ENCODE measurements at places on chromosomes 3 and 15.

- DNase-seq = no peak
These were observed 48.4 kb downstream of the DAPK2 start for GRCh38 chr15:63997715-63998442.

GRCh38 chr15:29859973-29860715, 37.9 kb upstream of the TJP1 start:
- DNase-seq = no peak

- DNase-seq = no peak
These were observed 57.3 kb upstream of the OSTN start for GRCh38 chr3:191141728-191142127.

GRCh38 chr3:27533718-27534573, 49.8 kb upstream of the SLC4A7 start:
- no peak for DNase-seq

DNA sequence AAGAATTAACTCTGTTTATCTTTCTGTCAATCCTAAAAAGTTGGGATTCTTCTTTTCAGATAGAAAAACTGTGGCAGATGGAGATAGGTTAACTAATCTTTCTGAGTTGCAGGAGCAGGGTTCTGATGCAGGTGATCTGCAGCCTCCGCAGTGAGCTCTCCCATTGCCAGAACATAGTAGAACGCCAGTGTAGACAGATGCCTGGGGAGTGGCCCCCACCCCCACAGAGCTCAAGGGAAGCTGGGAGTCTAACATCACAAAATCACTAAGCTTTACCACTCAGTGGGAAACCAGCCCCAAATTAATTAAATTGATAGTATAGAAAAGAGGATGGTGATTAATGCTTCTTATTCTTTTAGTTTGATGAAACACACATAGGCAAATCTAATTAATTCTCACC, 295.0 kb upstream of the ATP10A start:
- no peak for DNase-seq

GRCh38 chr15:92277776-92278175, 115.9 kb upstream of the ST8SIA2 start:
- DNase-seq = no peak

GRCh38 chr3:188154809-188155574, 1.0 kb downstream of the LPP start:
- no peak for DNase-seq

DNA sequence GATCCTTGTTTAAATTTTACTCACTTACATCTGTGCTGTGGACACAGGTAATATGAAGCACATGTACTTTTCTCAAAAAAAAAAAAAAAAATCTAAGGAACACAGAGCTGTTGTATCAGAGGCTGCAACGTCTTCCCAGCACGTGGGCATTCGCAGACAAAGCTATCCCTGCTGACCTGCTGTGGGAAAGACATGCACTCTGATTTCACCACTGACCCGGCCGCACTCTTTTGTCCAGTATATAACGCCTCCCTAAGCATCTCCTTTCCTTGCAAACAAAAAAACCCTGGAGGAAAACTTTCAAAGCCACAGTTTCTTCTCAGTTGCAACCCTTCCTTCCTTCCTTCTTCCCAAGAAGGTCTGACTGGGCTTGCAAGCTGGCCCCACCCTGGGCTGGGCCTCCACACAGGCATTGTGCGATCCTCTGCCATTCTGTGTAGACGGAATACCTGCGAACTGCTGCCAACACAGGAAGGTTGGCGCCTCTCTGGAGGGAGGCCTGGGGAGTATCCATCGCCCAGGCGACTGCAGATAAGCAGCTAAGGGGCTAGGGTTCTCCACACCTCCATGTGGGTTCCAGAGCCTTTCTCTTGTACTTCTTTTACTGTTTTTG, 50.8 kb downstream of the SLC12A8 start:
- no peak for DNase-seq

DNA sequence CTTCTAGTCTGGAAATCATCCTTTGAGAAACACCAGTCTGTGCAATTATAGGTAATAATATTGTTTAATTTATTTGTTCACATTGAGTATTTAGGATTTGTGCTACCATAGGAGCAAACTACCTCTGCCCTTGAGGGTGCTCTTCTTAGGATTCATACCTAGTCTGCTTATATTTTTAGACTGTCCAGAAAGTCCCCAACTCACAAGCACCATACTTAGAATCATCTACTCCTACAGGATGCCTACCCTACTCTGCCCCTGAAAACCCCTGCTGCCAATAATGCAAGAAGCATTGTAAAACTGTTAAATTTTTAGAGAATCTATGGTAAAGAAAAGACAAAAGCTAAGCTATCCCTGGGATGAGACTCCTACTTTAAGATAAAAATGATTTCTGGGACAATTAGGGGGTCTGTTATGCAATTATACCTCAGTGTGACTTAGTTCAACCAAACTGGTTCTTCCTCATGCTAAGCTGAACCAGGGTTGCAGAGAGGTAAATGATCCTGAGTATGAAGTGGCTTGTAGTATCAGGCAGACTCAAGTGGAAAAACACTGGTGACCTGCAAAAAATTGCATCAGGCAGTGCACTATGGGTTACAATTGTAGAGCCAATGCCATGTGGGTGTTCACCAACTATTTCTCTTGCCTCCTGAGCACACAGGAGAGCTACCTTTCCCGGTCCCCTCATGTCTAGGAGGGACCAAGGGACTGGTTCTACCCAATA, 133.3 kb downstream of the TNIK start:
- no peak for DNase-seq

DNA sequence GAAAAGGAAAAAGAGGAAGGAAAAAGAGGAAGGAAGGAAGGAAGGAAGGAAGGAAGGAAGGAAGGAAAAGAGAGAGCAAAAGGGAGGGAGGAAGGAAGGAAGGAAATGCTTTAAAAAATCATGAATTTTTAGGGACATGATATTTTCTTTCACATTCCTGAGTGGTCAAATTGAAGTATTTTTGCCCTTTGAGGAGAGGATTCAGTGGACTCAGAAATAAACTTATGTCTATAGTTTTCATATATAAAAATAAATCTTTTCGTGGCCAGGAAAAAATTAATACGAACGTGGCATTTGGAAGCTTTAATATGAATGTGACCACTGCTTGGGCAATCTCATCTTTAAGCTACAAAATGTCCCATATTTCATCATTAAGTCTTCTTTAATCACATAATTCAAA, 183.0 kb upstream of the TMCO5A start:
- no peak for DNase-seq

DNA sequence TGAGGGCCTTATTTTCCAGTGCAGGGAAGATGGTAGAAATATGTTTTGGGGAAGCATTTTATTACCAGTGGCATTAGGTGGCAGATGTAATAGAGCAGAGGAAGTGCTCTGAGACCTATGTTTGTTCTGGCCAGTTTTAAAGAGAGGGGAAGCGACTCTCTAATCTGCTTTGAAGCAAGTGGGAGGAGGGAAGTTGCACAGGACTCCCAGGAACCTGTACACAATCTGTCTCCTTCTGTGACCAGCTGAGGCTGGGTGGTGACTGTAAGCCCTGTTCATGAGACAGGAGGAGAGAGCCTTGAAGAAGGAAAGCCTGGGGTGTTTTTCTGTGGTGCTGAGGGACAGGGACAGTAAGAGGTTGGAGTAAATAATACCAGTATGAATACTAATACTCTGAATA, 60.5 kb downstream of the LPP start:
- no peak for DNase-seq

DNA sequence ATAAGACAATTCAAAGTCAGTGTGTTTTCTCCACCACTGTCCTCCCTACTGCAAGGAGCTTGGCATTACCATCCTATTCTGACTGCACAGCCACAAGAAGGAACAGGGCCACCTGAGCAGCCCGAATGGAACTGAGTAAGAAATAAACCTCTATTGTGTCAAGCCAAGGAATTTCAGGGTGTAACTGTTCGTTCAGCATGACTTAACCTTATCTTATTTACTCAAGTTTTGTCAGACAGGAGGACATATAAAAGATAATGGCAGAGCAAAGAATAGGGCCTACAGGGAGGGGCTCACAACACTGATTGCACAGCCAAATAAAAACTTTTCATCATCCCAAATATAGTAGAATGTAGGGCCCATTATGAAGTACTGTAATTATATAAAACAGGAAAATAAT, 236.1 kb downstream of the NEK10 start:
- DNase-seq = no peak

DNA sequence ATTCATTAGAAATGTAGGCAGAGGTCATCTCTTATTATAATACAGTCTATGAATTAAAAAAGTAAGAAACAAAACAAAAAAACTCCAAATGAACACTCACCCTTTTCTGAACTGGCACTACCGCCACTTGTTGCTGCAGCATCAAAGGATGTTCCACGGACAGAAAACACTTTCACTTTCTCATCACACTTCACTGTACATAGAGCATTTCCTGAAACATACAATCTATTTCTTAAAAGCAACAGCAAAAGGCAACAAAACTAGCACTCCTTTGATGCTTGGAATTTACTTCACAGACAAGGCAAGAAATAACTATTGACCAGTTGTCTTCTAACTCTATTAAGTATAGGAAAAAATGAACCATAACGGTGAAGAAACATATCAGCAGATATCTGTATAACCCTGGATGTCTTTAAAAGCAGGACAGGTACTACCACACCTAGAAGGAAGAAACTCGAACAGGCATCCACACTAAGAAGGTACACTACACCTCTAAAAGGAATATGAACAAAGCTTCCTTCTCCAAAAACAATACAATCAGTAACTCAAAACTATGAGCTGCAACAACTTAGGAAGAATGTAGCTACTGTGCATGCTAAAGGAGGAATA, 24.9 kb downstream of the ETFA start:
- DNase-seq = no peak

- no peak for DNase-seq
These were observed 139.4 kb downstream of the BBX start for GRCh38 chr3:107662124-107662507.

DNA sequence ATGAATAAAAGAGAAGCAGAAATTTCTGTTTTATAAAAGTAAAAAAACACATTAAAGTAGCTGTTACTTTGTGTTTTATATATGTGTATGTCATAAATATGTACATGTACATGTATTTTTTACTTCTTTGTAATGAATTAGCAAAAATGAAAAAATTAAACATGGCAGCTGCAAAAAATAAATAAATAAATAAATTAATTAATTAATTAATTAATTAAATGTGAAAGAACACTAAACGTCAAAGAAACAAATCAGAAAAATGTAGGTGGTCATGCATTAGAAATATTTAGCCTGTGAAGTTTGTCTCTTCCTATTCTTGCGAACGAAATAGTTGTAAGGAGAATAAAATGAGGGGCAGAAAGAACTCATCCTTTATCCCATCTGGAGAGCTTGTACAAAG, 357.0 kb downstream of the ZIC4 start:
- no peak for DNase-seq

- DNase-seq = no peak
These were observed 8.9 kb downstream of the FAM3D start for GRCh38 chr3:58657571-58658141.

- DNase-seq = no peak
These were observed 134.5 kb downstream of the MECOM start for GRCh38 chr3:169529013-169529412.

- DNase-seq = peak; percentile 34
These were observed 157.6 kb downstream of the UACA start for GRCh38 chr15:70605606-70606410.

DNA sequence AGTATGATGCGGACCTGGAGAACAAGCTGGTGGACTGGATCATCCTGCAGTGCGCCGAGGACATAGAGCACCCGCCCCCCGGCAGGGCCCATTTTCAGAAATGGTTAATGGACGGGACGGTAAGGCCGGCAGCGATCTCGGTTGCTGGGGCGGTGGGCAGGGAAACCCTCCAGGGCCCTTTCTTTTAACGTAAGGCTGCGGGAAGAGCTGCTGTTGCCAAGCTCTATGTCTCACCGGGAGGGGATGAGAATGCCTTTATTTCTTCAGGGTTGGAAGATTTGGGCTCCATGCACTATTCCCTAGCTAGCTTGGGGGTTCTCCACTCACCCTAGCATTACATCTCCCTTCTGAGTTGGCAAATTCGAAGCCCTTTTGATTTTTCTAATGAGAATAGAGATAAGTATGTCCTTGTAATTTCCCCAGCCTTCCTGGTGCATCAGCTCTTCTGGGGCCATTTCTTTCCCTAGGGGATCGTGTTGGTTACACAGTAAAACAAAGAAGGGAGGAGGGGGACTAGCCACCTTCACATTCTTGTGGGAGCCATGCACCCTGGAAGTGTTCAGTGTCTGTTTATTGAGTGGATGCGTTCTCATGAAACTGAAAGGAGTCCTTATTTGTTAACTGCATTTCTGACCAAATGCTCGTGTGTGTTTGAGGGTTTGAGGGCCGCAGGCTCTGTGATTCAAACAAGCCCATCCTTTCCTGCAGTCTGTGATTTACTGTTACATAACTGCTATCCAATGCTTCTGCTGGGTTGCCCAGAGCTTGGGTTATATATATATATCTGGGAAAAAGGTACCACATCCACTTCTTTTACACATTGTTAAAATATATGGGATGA, 982 bp downstream of the TAGLN3 start:
- DNase-seq = peak; percentile 17

DNA sequence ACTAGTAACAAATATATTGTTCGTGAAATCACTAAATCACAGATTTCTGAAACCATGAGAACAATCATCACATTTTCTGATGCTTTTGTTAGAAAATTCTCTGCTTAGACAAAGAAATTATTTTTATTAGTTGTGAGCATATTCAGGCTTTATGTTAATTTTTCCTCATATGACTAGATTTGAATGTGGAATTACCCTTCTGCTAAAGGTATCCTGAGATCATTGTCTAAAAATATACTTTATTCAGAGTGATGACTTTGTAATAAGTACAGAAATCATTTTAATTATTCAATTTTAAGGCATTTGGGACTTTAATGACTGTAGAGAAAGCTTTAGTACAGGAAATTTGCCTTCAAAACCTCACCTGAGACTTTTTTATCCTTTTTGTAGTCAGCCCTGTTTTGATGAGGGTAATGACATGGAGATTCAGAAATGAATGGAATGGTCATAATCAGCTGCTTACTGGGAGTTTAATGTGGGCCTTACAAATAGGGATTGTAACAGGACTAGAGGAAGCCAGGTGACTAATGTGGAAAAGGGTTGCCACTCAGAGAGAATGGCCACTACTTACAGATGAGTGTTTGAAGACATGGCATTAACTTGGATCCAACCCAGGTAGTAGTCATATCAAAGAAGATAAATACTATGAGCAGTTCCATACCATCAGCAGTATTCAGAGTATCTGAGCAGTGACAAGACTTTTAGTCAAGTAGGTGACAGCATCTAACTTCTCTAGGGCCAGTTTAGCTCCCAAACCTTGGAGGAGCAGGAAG, 148.3 kb downstream of the MBNL1 start:
- DNase-seq = no peak

GRCh38 chr3:15645740-15646501, 44.4 kb downstream of the BTD start:
- no peak for DNase-seq

- no peak for DNase-seq
These were observed 57.1 kb upstream of the TLE3 start for GRCh38 chr15:70154718-70155347.
